Putamen (tissue), 1 donor: ENCODE measurements at places on chromosomes 1 and 21.

DNA sequence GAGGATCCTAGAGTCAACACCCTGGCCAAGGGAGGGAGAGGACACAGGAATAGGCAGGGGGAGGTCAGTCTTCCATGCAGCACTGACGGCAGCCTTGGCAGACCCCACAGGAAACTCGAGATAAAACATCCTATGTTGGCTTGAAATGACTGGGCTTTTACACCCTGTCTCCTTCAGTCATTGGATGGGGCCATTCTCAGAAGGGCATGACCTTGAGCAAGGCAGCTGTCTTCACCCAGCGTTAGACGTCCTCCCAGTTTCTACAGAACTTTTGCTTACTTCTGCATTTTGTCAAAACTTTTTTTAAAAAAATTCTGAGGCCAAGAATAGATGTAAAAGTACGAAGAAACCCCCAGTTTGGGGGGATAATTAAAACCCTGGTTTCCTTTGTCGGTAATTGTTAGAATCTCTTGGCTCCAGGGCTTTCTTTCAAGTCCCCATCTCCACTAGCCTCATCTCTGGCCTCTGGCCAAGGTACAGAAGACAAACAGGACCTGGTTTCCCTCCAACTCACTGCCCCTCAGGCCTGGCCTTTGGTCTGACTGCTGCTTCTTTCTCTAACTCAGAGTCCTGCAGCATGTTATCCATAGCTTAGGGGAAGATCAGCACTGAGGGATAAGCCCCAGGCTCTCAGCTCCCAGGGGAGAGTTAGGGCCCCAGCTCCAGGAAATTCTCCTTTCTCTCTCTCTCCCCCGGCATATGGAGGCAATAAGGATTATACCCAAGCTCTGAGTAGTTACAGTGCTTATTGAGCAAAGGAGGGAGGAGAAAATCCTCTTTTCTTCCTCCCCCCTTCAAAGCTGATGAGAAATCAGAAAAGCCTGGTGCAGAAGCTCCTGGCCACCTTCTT is 51.6 kb upstream of the KCND3 start:
- no peak for DNase-seq

DNA sequence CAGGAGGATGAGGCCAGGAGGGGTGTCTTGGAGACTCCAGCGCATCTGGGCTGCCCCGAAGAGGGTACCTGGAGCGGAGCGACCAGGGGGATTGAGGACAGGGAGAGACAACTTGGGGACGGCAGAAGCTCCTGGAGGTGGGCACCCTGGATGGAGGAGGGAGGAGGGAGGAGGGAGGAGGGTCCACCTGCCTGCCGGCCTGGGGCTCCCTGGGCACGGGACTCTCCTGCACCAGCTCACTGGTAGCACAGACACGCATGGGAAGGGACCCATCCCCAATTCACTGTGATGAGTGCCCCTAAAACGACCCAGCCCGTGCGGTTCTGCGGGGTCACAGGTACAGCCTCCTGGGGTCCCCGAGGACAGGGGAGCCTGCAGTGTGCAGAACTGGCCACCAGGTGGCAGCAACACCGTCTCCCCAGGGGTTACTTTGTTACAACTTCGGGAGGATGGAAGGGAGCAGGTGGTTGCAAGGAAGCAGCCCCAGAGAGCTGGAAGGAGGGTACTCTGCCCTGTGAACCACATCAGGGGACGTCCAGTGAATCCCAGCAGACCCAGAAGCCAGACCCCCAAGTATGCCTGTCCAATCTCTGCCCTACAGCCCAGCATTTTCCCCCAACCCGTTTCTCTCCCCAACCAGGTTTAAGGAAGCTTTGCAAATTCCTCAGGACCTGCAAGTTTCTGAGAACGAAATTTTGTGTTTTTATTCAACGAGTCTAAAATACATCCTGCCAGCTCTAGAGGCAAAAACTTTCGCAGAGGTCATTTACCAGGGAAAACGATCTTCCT is 482.4 kb downstream of the NPHP4 start:
- peak; percentile 57 for DNase-seq

- DNase-seq: no peak
These were observed 462.2 kb upstream of the PTBP2 start for GRCh38 chr1:96259399-96259798.

DNA sequence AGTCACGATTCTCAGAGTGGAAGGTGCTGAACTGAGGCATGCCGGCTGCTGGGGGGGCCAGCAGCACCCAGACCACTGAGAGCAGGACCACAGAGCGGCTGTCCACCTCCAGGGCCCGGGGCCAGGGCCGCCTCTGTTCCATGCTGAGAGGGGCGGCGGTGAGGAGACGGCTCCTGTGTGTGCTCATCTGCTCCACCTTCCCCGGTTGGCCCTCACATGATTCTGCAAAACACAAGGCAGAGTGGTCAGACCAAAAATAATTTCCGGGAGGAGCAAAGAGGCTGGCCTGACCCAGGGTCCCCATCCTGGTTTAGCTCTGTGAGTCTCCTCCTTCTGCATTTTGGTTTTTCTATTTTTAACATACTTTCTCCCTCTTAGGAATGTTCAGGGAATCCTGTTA is 26.4 kb downstream of the PLXNA2 start:
- DNase-seq: no peak

- DNase-seq: no peak
These were observed 29.3 kb upstream of the NLRP3 start for GRCh38 chr1:247386687-247387086.

DNA sequence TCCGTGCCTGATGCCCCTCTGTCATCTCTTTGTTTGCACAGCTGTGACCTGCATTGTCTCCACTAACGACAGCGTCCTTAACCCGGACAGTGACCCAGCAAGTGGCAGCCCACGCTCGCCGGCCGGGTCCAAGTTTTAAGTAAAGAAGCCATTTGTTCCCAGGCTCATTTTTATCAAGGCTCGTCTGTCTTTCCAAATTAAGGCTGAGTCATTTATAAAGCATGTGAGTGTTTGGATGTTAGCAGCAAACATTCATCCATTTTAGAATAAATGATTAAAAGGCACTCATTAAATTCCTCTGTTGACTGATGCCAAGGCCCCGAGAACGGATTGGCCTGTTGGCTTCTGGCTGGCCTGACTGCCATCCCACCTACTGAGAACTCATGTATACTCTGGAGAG is 514.5 kb downstream of the NPHP4 start:
- peak; percentile 75 for DNase-seq

GRCh38 chr21:46323227-46323709 is 402 bp downstream of the C21orf58 start:
- DNase-seq: no peak

DNA sequence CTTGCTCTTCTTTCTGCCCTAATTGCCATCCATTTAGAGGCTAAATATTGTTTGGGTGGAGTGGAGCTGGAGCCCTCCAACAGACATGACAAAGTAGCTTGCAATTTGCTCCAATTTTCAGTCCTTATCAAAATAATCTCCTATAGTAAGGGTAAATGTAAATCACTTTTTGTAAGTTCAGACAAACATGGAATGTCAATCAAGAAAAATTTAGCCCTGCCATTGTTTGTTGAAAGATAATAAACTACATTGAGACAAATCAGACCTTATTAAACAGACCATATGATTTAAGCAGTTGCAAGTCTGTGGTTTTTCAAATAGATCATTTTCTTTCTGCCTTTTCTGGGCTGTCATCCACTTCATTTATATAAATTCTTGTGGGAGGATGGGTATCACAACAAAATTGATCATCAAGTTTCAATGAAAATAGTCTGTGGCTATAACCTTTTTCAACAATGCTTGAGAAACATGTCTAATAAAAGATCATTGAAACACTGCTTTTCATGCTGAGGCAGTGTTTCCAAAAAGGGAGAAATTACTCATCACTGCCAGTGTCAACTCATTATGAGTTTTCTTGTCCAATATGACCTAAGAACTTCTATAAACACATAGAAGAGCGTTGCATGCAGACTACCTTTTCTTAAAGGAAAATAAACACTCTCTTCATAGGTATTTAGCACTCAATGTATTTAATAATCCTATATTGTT is 1152.0 kb upstream of the B3GALT2 start:
- DNase-seq: no peak

DNA sequence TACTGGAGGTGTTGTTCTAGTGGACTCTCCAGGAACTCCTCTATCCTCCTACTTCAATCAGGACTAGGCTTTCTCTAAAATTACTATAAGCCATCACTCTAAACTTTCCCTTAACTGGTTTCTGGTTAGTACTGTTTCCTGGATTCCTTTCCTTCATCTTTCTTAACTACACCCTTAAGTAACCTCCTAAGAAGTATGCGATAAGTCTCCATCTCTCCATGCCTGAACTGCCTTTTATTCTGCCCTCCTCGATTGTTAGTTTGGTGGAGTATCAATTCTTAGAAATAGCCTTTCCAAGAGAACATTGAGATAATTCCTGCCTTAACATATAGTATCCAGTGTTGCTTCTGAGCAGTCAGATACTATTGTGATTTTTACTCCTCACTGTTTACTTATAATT is 162.9 kb upstream of the PDE4B start:
- DNase-seq: no peak

GRCh38 chr1:201024625-201024998 is 1.1 kb upstream of the KIF21B start:
- DNase-seq: peak; percentile 83

DNA sequence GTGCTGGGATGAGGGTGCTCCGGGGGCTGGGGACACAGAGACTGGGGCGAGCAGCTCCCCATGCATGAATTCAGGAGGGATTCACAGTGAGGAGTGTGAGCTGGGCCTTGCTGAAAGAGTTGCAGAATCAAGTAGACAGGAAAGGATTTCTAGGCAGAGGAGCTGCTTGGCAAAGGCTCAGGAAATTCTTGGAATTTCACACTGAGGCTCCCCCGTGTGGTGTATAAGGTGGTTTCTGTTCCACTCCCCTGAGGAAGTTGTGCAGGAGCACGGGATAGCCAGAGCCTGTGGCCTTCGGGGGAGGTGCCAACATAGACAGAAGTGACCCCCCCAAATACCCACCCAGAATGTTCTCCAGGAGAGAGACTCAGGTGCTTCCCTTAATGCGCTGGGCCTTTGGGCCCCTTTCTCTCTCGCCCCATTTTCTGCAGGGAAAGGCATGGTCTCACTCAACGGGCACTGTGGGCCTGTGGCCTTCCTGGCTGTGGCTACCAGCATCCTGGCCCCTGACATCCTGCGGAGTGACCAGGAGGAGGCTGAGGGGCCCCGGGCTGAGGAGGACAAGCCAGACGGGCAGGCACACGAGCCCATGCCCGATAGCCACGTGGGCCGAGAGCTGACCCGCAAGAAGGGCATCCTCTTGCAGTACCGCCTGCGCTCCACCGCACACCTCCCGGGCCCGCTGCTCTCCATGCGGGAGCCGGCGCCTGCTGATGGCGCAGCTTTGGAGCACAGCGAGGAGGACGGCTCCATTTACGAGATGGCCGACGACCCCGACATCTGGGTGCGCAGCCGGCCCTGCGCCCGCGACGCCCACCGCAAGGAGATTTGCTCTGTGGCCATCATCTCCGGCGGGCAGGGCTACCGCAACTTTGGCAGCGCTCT is 58.5 kb upstream of the ACTL8 start:
- peak; percentile 34 for DNase-seq

DNA sequence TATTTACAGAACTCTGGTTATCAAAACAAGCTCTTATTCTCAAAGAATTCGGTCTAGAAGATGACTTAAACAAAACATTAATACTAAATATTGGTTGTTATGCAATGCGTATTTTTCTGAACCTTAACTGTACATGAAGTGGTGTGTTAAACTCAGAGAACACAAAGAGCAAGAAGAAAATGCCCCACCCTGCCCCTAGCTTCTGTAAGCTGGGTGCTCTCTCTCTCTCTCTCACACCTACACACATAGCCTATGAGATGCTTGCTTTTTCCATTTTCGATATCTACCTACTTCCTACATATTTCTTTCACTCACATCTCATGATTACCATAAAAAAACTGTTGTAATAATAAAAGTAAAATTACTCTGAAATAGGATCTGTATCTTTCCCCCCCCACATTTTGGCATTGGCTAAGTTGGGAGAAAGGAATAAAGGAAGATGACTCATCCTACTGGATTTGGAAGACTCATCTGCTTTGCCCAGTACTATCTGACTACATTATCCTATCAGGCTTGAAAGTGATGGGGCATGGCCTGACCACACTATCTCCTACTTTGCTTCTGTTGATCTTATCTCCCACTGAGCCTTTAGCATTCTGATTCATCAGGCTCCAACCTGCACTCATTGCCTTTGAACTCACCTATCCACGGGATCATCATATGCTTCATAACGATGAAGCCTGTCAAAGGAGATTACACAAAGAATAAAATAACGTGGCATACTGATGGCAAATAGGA is 2.9 kb downstream of the CRYZ start:
- DNase-seq: peak; percentile 9

DNA sequence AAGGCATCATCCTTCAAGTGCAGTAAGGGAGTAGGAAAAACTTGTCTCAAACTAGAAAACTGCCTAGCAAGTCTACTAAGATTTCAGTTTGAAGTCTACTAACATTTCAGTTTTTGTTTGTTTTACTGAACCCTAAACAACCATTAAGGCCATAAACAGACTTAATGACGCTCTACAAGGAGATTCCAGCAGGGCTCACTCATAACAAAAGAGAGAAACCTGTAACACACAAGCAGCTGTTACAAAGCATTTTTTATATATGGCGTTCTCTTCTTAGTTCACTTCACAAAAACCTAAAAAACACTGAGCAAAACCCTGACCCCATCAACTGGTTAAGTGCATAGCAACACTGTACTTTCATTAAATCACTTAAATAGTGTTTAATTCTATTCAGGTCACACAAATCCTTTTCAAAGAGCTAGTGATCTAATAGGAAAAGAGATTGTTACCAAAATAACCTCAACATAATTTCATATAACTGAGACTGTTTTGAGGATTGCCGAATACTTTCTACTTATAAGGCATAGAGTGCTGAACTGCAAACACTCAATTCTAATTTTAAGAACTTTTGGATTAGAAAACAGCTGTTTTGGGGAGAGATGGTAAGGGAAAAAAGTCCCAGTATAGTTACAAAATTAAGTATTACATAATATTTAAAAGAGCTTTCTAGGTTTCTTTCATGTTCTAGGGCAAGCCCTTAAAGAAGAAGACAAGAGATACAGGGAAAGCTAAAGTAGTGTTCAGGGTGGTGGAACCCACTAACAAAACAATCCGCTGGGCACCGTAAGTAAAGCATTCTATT is 1.4 kb downstream of the B3GALNT2 start:
- DNase-seq: no peak

- DNase-seq: no peak
These were observed 156.0 kb upstream of the VAMP3 start for GRCh38 chr1:7615138-7615537.

- no peak for DNase-seq
These were observed 17.5 kb upstream of the SPSB1 start for GRCh38 chr1:9275161-9275560.

GRCh38 chr1:35264871-35265270 is 3.6 kb upstream of the ZMYM4 start:
- no peak for DNase-seq

GRCh38 chr1:47921935-47922415 is 75.2 kb downstream of the TRABD2B start:
- no peak for DNase-seq

GRCh38 chr1:232470711-232471110 is 159.2 kb downstream of the SIPA1L2 start:
- DNase-seq: no peak
